HuH-7.5 (cell line): ENCODE measurements at places on chromosomes 12 and 14.

- DNase-seq = no peak
Observed at GRCh38 chr12:47943623-47944340, 19.6 kb upstream of the TMEM106C start.

- DNase-seq = no peak
Observed at GRCh38 chr12:109637348-109637747, 63.8 kb downstream of the MVK start.

- no peak for DNase-seq
Observed at GRCh38 chr12:96375841-96376604, 24.2 kb downstream of the CDK17 start.

DNA sequence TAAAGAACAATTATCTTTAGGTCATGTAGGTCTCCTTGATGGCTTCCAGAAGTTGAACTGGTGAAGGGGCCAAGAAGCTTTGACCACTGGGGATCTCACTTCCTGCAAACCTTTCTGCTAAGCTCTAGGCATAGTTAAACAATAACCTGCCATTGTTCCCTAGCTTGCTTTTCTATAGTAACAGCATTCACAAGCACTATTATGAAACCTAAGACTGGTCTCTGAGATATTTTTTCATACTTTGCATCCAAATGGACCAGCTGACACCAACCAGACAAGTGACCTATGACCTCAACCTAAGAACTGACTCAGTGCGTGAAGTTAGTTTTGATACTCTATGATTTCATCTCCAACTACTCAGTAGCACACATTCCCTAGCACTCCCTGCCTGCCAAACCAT is 129.1 kb downstream of the PTPRB start:
- DNase-seq = no peak

GRCh38 chr12:23303220-23303619 is 646.2 kb downstream of the SOX5 start:
- DNase-seq = no peak

GRCh38 chr12:68158432-68158831 is 1.1 kb downstream of the IFNG start:
- no peak for DNase-seq

DNA sequence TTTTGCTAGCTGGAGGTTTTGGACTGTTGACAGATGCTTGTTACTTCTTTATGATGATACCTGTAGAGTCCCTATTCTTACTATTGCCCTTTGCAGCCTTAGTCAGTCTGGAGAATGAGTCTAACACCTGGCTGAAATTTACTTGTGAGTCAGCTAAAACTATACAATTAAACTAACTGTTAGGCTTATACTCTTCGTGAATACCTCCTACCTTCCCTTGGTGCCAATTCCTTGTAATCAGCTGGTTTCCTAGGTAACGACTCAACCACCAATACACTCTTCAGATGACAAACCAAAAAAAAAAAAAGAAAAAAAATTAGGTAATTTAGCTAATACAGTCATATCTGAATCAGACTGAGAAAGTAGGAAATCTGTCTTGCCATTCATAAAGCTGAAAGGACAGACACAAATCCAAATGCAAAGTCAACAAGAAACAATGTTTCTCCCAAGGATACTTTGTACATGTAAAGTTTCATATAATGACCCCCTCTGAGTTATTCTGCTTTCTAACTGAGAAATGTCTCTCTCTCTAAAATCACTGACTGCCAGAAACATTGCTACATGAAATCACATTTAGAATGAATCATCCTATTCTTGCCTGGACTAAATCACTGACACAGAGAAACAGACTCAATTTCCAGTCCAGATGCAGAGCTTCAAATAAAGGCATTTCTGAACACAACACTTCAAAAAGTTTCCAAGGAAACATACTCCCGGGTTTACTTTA is 56.5 kb upstream of the CDKL1 start:
- DNase-seq = no peak

DNA sequence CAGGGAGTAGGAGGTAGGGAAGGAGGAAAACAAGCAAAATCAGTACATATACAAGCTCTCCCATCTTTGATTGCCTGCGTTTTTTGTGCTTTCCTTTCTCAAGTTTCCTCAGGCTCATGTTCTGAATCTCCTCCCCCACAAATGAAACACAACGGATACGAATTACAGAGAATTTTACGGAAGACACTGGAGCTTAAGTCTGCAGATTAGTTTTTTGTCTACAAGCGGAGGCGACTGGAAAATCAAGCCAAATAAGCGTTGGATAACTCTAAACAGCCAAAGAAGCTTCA is 612 bp downstream of the WBP11 start:
- no peak for DNase-seq

DNA sequence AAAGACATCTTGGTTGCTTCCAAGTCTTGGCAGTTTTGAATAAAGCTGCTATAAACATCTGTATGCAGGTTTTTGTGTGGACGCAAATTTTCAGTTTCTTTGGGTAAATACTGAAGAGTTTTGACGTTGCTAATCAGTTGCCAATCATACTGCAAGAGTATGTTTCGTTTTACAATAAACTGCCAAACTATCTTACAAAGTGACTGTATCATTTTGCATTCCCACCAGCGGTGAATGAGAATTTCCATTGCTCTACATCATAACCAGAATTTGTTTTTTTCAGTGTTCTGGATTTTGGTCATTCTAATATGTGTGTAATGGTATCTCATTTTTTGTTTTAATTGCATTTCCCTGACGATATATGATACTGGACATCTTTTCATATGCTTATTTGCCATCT is 190.8 kb upstream of the PARP11 start:
- no peak for DNase-seq

GRCh38 chr14:51704545-51704944 is 52.8 kb downstream of the FRMD6 start:
- DNase-seq = no peak

DNA sequence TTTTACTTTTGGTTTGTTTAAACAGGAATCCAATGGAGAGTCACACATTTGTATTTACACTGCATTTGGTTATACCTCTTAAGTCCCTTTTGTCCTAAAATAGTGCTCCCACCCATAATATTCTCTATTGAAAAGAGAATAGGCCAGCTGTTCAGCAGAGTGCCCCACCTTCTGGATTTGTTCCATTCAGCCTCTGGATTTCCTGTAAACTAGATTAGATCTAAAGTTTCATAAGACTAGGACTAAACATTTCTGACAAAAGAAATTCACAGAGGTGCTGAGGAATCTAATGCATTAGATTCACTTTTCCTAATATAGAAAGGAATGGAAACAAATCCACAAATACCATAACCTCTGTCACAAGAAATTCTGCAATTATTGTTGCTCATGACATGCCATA is 38.1 kb downstream of the GCH1 start:
- DNase-seq = no peak

GRCh38 chr12:49288922-49289555 is 5.9 kb upstream of the PRPH start:
- peak; percentile 8 for DNase-seq

DNA sequence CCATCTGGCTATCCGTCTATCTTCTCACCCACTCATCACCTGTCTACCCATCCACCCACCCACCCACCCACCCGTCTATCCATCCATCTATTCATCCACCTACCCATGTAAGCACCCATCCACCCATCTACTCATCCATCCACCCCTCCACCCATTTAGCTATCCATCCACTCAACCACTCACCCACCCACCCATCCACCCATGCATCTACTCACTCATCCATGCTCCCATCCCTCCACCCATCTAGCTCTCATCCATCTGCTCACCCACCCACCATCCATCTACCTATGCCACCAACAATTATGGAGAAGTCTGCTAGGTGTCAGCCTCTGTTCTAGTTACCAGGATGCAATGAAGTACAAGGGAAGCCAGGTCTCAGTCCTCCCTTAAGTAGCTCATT is 11.1 kb downstream of the TNFAIP2 start:
- DNase-seq = no peak

DNA sequence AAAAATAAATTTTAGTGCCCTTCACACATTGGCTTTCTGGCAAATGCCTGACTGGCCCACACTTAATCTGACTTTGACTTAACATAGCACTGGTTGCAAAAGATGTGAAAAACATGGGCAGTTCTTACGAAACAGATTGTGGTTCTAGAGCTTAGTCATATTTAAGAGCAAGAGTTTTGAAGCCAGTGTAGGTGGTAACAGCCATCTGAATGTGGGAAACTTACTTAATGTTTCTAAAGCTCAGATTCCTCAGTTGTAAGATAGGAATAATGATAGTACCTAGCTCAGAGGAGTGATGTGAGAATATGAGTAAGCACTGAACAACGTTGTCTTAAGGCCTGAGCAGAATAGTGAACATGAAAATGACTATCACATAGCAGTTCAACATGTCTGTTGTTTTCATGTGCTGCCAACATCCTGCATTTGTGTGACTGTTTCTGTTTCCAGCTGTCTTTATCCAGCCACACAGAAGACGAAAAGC is 262.7 kb downstream of the SYT1 start:
- no peak for DNase-seq

GRCh38 chr14:105047283-105048016 is 17.8 kb downstream of the GPR132 start:
- peak; percentile 4 for DNase-seq

DNA sequence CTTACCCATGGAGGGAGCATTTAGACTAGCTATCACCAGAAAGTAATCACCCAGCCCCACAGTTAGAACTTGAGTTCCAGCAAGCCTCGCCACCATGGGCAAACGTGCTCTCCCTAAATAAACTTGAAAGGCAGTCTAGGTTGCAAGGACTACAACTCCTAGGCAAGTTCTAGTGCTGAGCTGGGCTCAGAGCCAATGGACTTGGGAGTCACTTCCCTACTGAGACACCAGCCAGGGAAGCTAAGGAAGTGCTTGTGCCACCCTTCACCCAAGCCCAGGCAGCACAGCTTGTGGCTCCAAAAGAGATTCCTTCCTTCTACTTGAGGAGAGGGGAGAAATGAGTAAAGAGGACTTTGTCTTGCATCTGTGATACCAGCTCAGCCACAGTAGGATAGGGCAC is 57.9 kb downstream of the SLCO1A2 start:
- DNase-seq = no peak

- no peak for DNase-seq
Observed at GRCh38 chr12:68674376-68674775, 12.4 kb upstream of the NUP107 start.

DNA sequence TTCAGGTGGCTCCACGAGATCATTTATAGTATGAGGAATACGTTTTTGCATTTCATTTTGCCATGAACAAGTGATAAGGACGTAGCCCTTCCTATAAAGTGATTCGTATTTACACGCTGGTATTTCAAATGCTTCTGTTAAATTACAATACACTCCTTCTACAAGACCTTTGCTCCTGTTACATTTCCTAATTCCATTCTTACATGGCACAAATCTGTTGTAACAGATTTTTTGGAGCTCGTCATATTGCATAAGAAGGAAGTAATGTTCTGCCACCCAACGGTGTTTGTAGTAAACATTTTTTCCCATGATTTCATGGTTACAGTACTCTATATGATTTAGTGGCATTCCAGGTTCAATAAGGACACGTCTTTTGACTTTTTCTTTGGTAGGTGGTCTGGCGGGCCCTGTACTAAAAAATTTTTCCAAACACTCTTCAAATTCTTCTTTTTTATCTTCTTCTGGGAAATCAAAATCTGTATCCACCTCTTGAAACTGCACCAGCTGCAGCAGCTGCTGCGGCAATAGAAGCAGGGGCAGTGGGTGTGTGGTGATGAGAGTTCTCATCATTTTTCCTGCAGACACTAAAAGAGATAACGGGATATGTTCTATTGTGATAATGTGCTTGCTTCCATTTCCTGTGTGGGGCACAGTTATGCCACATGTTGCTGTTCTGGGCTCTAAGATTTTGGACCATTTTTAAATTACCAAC is 4.2 kb downstream of the RNASE9 start:
- DNase-seq = no peak

DNA sequence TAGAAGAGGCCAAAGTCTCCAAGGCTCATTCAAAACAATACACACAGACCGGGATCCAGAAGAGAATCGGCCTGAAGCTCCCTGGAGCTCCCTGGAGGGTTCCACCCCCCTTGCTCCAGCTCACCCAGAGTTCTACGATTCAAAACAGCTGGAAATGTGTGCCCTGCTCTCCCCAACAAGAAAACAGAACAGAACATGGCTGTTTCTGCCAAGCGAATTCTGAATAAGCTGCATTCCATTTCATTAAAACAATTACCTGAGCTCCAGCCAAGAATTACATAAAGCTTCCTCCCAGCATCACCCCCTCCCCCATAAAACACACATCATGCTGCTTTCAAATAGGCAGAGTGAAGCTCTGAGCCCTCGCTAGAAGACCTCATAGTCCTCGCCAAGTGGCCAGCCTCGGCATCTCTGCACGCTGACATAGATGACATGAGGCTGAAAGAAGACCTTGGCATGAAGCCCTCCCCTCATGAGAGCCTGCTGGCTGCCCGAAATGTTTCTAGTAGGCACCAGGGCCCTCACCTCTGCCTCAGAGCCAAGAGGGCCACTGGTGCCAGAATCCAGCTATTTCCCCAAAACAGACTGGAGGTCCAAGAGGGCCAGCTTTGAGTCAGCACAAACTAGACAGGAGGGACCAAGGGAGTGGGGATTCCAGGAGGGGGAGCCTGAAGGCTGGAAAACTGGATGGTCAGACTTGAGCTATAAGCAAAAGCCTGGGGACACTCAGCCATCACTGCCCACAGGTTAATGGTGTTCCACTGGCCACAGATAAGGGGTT is 8.3 kb downstream of the PXN start:
- DNase-seq = no peak

GRCh38 chr14:59619061-59619460 is 42.4 kb upstream of the CCDC175 start:
- DNase-seq = no peak

GRCh38 chr12:113894697-113895096 is 71.4 kb downstream of the RBM19 start:
- DNase-seq = no peak

- no peak for DNase-seq
Observed at GRCh38 chr12:24944601-24944975, 4.3 kb downstream of the BCAT1 start.

DNA sequence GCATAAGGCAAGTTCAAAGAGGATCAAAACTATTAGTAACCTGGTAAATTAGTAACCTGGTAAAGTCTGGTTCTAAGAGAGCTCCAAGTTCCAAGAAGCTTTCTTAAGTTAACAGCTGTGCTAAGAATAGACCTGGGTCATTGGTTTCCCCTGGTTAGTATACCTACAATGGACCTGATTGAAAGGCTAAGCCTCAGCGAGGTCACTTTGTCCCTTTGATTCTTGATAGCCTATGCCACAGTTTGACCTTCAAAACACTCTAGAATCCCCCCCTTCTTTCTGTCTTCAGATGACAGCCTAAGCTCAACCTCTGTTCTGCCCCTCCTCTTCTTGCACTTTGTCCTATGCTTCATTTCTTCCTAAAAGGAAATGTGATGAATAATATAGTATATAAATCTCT is 53.0 kb downstream of the LLPH start:
- no peak for DNase-seq
